ENCODE measurements at places on chromosomes 7 and 10.

DNA sequence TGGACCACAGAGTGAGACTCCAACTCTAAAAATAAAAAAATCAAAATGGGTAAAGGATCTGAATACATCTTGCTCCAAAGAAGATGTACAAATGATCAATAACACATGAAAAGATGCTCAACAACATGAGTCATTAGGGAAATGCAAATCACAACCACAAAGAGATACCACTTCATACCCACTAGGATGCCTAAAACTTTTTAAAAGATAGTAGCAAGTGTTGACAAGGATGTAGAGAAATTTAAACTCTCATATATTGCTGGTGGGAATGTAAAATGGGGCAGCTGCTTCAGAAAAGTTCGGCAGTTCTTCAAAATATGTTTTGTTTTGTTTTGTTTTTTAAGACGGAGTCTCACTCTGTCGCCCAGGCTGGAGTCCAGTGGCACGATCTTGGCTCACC, 45.7 kb upstream of the GTF2IRD1 start:
- no peak for DNase-seq

DNA sequence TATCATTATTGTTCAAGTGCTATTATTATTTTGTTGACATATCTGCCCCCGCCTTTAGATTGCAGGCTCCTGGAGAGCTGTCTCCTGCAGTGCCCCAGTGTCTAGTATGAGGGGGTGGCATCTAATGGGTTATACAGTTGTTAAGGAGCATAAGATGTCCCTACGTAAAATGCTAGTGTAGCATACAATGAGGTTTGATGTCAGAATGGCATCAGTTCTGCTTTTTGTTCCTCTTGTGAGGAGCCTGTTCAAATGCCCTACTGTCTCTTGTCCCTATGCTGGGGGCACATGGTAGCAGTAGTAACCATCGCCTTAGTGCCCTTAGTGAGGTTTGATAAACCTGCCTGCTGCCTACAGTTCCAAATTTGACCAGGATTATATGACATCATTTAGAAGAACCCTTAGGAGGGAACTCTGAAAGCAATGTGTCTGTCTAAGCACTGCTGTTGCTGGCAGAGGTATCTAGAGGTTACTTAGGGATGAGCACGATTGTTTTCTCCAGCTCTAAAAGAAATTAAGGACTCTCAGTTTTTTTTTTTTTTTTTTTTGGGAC, 9.7 kb downstream of the CREM start:
- DNase-seq = no peak

DNA sequence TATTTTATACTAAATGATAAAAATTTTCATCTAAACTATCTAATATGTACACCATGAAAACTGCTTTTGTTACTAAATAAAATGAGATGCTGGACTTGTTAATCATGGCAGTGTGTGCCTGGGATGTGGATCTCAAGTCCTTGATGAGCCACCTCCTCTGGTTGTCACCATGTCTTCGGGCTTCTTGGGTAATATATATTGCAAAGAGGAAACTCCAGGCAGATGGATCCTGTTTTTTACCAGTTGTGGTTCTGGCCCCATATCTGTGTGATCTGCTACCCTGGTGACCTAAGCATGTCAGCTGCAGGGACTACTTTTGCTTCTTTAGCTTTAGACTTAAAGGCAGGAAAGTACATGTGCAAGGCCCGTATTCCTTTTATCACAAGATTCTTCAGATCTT, 46.2 kb downstream of the TMEM60 start:
- no peak for DNase-seq

DNA sequence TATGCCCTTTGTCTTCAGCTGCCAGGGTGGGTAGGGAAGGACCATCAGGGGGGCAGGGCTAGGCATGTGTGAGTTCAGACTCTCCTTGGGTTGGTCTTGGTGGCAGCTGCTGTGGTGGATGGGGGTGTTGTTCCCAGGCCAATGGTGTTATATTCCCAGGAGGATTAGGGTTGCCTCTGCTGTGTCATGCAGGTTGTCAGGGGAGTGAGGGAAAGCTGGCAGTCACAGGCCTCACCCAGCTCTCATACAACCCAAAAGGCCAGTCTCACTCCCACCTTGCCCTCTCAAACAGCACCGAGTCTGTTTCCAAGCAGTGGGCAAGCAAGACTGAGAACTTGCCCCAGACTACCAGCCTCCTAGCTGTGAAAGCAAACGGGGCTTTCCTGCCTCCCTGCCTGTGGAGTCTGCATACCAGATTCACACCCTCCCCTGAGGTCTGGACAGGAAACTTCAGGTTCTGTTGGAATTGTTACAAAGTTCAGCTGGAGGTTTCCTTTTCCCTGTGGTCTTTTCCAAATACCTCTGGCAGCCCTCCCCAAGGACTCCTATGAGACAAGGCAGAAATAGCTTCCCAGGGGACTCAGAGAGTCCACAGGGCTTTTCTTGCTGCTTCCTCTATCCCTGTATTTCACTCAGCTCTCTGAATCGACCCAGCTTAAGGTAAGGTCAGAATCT, 1.4 kb downstream of the HYAL4 start:
- no peak for DNase-seq

DNA sequence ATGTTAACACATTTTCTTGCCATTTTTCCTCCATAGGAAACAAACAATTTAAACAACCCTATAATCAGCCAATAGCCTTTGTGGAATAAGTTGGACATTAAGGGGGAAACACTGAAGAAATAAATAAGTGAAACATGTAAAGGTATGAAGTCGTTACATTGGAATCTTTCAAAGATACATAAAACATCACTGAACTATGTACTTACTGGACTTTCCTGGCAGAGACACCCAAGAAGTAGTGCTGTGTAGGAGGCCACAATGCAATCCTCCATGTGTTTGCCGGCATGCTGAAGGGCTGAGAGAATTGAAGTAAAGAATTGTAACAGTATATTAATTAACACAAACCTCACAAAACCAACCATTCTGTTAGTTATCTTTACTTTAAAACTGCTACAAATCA, 76.5 kb upstream of the GRID1 start:
- no peak for DNase-seq

DNA sequence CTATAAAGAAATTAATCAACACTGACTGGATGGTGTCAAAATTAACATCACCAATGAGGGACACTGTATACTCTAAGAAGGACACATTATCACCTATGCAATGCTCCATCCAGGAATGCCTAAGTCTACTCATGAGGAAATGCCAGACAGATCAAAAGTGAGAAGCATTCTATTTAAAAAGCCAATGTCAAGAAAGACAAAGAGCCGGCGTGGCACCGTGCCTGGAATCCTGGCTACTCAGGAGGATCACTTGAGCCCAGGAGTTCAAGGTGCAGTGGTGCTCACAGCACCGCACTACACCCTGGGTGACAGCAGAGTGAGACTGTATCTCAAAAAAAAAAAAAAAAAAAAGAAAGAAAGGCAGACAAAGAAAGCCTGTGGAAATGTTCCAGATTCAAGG, 45.5 kb upstream of the ANAPC16 start:
- no peak for DNase-seq

DNA sequence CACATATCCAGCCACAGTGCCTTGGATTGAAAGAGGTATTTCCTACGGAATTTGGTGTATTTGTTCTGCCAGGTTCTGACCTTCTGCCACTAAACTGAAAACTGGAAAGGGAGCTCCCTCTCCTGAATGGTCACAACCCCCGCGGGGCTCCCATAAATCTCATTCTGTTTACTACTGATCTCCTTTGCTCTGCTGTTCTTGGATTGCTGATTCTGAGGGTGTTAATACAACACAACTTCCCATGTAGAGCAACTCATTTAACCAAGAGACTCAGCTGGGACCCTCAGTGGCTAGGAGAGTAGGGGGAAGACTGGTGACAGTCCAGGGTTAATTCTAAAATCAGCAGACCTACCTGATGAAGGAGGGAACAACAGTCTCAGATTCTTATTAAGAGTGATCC, 662.9 kb downstream of the INHBA start:
- DNase-seq = no peak

GRCh38 chr7:2559283-2559950, 638 bp downstream of the IQCE start:
- peak; percentile 15 for DNase-seq

- no peak for DNase-seq
These were observed 59.5 kb upstream of the C1QL3 start for GRCh38 chr10:16581202-16581601.

DNA sequence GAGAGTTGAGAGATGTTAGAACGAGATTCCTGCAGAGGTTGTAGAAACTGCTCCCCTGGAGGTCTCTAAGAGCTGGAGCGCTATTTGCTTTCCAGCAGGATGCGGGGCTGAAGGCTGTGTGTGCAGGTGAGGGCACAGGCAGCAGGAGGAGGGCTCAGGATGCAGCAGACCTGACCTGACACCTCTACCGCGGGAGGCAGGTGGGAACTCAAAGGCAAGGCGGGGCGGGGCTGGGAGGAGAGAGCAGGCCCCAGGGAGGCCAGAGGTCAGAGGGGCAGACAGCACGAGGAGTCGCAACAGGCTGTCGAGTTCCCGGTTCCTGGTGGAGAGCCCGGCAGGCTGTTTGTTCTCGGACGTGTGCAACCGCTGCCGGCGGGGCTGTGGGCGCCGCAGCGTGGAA, 7.9 kb upstream of the CRTAC1 start:
- no peak for DNase-seq
